ENCODE measurements at places on chromosomes 6 and 20.

- peak; percentile 92 for DNase-seq
Observed at GRCh38 chr20:10447028-10447427, 11.9 kb downstream of the SLX4IP start.

GRCh38 chr20:14114065-14114704, 118.9 kb downstream of the MACROD2 start:
- DNase-seq, result no peak

- no peak for DNase-seq
Observed at GRCh38 chr6:32519118-32519909, 10.8 kb downstream of the HLA-DRB5 start.

DNA sequence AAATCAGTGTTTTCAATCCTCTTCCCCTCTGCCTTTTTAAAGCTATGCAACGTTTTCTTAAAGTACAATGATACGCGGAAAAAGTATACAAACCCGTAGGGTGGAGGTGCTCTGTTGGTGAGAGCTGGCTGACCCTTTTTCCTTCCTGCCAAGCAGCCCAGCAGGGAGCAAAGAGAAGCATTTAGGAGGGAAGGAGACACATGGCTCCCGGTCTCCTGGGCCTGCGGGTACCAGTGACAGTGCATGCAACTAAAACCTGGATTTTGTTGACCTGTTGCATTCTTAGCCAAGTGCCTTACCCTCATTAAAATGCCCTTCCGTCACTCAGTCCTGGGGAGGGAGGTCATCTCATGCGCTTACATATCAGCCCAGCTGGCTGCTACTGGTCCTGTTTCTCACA, 87.2 kb downstream of the SLX4IP start:
- DNase-seq, result no peak

DNA sequence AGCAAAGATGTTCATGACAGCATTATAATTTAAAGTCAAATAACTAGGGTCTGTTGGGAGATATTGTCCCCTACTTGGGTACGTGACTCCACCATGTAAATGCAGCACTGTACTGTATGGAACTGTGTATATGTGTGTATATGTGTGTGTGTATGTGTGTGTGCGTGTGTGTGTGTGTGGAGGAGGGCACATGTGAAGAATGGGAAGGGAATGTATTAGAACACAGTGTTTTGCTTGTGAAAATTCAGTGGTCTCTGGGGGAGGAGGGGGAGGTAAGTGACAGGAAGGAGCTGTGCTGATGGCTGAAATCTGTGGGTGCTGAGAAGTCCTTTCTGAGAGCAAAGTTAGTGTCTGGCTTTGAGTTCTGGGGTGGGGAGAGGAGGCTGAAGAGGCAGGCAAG, 23.9 kb upstream of the VEGFA start:
- no peak for DNase-seq

DNA sequence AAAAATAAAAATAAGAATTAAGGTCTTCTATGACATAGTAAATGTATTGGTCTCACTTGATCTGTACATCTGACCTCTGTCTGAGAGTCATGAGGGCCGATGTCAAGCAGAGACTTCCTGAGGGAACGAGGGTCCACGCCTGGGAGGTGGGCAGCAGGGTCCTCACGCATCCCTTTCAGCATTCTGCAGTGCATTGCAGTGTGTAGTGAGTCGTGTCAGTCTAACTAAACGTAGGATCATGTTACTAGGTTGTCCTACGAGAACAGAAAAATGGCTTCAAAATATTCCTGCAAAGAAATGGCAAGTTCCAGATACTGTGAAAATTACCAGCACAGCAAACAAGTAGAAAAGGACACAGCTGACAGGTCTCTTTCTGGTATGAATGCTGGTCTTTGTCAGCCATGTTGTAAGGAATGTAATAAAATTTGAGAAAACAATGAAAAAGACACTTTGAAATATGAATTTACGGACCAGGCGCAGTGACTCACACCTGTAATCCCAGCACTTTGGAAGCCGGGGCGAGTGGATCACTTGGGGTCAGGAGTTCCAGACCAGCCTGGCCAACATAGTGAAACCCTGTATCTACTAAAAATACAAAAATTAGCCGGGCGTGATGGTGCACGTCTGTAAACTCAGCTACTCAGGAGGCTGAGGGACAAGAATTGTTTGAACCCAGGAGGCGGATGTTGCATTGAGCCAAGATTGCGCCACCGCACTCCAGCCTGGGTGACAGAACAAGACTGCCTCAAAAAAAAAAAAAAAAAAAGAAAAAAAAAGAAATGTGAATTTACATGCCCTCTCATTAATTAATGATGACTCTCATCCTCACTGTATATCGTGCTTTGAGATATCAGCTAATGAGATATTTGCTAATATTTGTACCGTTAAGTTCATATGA, 2.4 kb upstream of the AHCY start:
- no peak for DNase-seq

- no peak for DNase-seq
Observed at GRCh38 chr20:44221368-44221954, 10.9 kb upstream of the OSER1 start.

DNA sequence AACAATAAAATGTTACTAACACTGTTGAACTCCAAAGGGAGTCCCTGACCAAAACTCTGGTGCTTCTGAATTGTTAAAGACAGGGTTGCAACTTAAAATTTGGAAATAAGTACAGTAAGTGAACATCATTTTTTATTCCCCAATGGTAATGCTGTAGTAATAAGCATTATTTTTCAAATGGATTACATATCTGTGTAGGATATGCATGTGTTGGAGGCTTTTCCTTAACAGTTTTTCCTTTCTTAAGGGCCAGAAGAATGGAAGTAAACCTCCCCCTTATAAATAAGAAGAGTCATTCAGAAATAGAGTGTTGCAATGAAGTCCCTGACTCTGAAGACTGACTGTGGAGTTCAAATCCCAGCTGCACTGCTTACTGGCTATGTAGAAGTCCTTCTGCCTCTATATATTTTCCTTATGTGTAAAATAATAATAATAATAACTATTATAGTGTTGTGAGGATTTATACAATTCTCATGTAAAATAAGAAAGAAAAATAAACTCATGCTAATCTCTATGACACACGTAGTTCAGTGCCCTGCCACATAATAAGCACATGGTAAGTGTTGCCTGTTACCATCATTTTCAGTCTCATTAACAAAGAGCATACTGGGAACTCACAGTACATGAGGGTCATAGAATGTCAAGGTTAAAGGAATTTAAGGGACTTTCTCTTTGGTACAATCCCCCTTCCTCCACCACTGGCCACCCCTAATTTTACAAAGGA, 129.8 kb upstream of the SMLR1 start:
- no peak for DNase-seq

DNA sequence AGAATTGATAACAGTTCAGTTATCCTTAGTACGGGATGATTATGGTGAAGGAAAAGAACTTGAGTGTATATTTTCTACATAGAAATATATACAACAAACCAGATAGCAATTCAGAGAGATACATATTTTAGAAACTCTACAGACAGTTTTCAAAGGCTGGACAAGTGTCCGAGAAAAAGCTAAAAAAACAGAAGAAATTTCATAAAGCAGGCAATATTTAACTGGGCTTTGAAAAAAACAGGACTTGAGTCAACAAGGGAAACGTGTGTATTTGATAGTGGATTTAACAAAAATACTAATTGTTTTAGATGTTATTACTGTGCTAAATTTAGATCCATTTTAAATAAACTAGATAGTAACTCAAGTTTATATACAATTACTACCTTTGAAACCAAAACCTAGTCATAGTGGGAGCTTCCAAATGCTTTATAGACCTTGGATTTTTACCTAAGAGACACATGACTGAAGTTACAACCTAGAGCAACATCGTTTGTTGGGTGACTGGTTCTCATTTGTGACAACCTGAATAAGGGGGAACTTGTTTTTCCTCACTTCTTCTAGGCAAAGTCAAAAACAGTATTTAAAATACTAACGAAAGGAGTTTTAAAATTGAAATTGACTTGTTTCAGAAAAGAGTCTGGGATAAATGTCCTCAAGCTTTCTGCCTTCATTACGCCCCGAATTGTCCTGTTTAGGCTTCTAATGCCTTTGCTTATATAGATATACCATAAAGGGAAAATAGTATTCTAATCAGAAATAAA, 116.7 kb upstream of the PRSS16 start:
- peak; percentile 71 for DNase-seq

GRCh38 chr20:21180248-21180647, 54.4 kb downstream of the KIZ start:
- DNase-seq, result no peak
